Common myeloid progenitor, CD34-positive (primary cell): ENCODE measurements at places on chromosomes 5 and 9.

DNA sequence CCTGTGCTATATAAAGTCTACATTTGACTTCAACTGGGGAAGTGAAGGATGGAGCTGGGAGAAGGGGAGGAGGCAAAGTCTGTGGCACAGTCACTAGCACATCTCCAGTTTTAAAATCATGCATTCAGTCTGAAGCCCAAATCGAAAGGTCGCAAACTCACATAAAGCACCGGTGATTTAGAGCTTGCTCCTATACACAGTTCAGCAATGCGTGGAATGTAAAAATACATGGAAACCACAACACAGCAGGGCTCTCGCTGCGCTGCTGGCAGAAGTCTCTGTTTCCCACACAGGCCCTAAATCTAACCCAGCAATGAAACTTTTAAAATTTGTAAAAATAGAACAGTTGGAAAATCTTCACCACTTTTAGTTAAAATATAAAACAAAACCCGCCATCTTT, 68.2 kb downstream of the EBF1 start:
- H3K36me3 ChIP-seq, result no peaks in the 10 kb centered on the region
- H3K4me3 ChIP-seq, result no peak overlapping the region
- no peaks in the 10 kb centered on the region for H3K4me1 ChIP-seq
- H3K27ac ChIP-seq, result no peak overlapping the region
- H3K27me3 ChIP-seq, result no peaks in the 10 kb centered on the region

- no peak overlapping the region for H3K4me3 ChIP-seq
- no peaks in the 10 kb centered on the region for H3K27me3 ChIP-seq
- no peaks in the 10 kb centered on the region for H3K36me3 ChIP-seq
Observed at GRCh38 chr9:138072161-138072842, 194.7 kb downstream of the CACNA1B start.

DNA sequence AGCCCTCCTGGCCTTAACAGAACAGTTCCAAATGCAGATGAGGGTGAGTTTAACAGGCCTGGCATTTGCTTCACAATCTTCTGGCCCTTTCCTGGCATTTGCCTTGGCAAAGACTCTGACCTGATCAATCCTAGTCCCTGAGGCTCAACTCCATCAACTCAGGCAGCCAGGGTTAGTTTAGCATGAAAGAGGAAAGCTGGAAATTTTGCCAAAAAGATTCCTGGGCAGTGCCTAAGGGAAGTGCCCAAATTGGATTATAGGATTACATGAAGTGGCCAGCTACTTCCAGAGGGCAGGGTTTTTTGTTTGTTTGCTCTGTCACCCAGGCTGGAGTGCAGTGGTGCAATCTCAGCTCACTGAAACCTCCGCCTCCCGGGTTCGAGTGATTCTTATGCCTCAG, 36.8 kb downstream of the PCDHAC2 start:
- no peak overlapping the region for H3K27ac ChIP-seq
- H3K27me3 ChIP-seq, result peaks cover 20% of the 10 kb centered on the region
- no peaks in the 10 kb centered on the region for H3K4me1 ChIP-seq
- no peak overlapping the region for H3K4me3 ChIP-seq

- no peaks in the 10 kb centered on the region for H3K36me3 ChIP-seq
- no peak overlapping the region for H3K4me3 ChIP-seq
- H3K4me1 ChIP-seq, result no peaks in the 10 kb centered on the region
- H3K27me3 ChIP-seq, result no peaks in the 10 kb centered on the region
- no peak overlapping the region for H3K27ac ChIP-seq
- DNase-seq, result no peak
Observed at GRCh38 chr5:168819004-168819621, 239.9 kb upstream of the PANK3 start.

DNA sequence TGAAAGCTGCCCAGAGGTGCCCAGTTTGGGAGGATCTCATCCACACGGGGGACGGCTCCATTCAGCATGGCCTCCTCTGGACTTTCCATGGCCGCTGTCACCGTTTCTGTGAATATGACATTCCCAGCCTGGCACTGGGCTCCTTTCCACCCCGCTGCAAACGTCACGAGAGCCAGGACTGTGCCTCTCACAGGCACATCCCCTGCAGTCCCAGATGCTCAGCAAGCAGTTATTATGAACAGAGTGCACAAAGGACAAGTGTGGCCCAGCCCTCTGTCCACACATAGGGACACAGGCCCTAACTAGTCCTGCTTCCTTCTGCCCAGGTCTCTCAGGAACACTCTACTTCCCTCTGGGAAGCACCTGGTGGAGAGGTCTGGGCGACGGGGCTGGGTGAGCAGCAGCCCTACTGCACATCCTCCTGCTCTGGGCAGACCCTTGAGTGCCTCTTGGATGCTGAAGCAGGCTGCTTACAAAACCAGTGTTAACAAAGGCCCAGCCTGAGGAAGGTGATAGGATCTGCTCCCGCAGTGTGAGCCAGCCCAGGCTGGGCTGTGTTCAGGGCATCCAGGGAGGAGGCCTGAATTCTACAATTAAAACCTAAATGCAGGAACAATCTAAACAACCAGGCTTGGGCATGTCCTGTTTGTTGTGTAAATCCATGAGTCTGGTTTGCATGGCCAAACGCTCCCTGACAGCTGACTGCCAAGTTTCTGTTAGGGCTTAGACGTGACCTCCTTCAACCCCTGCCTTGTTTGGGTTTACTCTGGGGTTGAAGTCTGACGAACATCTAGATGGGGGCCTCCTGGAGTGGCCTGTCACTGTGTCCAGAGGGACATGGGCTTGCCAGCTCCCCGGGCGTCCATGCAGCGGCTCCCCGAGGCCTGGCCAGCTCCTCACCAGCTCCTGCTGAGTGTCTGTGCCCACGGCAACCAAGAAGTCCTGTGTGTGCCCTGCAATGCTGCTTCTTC, 269.8 kb downstream of the GADD45G start:
- no peaks in the 10 kb centered on the region for H3K27me3 ChIP-seq
- H3K4me1 ChIP-seq, result no peaks in the 10 kb centered on the region
- no peak for DNase-seq
- H3K4me3 ChIP-seq, result no peak overlapping the region
- no peaks in the 10 kb centered on the region for H3K36me3 ChIP-seq

DNA sequence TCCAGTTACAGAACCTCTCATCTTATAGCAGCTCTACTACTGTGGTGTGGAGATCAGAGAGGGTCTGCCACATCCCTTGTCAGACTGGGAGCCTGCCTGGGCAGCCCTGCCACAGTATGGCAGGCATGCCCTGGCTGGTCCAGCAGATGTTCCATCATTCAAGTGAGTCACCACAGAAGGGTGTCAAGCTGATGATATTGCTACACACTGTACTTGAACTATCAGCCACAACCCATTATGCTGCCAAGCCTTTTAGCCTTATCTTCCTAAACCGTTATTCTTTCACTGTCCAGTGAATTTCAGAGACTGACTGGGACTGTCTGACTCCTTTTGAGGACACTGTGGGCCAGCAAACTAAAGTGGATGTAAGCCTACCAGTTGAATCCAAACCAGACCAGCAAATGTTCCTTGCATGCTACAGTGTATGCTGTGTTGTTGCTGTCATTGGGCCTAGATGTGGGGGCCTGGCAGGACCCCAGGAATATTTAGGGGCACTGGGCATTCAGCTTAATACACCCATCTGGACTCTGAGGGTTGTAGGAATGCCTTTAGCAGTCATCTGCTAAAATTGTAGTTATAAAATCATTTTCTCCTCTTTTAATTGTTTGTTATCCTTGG, 202.6 kb downstream of the NR3C1 start:
- no peak overlapping the region for H3K4me3 ChIP-seq

- no peak for DNase-seq
- no peaks in the 10 kb centered on the region for H3K27me3 ChIP-seq
- H3K4me3 ChIP-seq, result no peak overlapping the region
- H3K27ac ChIP-seq, result no peak overlapping the region
Observed at GRCh38 chr5:22557251-22557650, 295.9 kb downstream of the CDH12 start.

DNA sequence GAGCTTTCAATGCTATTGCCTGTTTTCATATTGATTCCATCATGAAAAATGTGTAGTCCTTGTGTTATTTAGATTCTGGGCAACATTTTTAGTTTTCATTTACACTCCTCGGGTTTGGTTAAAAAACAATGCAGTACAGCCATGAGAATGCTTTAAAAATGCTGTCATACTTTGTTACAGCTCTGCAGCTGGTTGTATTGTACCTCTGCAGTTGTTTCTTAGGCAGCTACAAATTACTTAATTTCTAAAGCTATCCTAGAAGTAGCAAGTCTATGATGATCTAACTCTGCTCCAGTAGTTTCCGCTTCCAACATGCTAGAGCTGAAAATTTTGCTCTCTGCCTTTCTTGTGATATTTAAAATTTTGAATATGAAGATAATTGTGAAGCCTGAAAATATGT, 20.2 kb downstream of the SNX18 start:
- peaks cover 5% of the 10 kb centered on the region for H3K4me1 ChIP-seq
- no peak for DNase-seq
- H3K4me3 ChIP-seq, result no peak overlapping the region
- no peaks in the 10 kb centered on the region for H3K27me3 ChIP-seq

GRCh38 chr5:177241768-177242167, 61.8 kb downstream of the RAB24 start:
- H3K27me3 ChIP-seq, result no peaks in the 10 kb centered on the region
- no peak overlapping the region for H3K4me3 ChIP-seq
- H3K36me3 ChIP-seq, result peaks cover 51% of the 10 kb centered on the region
- no peak for DNase-seq

GRCh38 chr5:74216012-74216411, 424.5 kb downstream of the ENC1 start:
- H3K4me3 ChIP-seq, result no peak overlapping the region
- H3K27ac ChIP-seq, result no peak overlapping the region
- no peak for DNase-seq
- no peaks in the 10 kb centered on the region for H3K27me3 ChIP-seq

- H3K27me3 ChIP-seq, result no peaks in the 10 kb centered on the region
- no peak overlapping the region for H3K27ac ChIP-seq
- no peaks in the 10 kb centered on the region for H3K36me3 ChIP-seq
- DNase-seq, result no peak
Observed at GRCh38 chr5:78568212-78568611, 80.4 kb downstream of the LHFPL2 start.

GRCh38 chr5:111469903-111470302, 42.4 kb downstream of the STARD4 start:
- DNase-seq, result no peak
- H3K4me1 ChIP-seq, result no peaks in the 10 kb centered on the region
- H3K27ac ChIP-seq, result no peak overlapping the region
- no peaks in the 10 kb centered on the region for H3K36me3 ChIP-seq

DNA sequence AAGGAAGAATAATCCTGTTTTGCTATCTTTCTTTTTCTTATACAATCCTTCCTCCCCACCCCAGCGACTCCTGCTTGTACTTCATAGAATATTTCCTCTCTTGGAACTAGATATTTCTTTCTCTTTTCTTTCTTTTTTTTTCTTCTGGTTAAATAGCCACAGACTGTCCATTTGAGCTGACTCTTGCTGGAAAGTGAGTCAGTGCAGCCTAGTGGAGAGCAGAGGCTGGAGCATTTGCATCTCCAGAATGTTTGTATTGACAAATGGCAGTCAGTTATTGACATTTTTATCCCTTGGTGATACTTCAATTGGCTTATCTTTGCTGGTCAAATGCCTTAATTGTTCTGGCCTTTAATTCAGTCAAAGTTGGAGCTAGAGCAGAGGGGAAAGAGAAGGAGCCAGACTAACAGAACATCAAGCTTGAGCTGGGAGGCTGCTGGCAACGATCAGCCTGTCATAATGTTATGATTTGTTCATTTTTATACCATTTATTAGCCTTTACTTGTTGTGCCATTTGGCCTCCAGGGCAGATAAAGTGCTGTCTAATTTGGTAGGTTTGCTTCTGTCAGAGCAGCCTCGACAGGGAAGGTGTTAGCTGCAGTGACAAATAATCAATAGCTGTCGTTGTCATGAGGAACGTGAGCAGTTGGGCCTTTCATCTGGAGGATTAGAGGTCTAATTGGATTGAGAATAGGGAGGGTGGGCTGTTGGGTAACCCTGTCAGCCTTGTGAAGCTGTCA, 69.0 kb downstream of the INVS start:
- H3K4me3 ChIP-seq, result no peak overlapping the region
- DNase-seq, result no peak
- H3K27ac ChIP-seq, result no peak overlapping the region
- peaks cover 25% of the 10 kb centered on the region for H3K36me3 ChIP-seq
- no peaks in the 10 kb centered on the region for H3K4me1 ChIP-seq

DNA sequence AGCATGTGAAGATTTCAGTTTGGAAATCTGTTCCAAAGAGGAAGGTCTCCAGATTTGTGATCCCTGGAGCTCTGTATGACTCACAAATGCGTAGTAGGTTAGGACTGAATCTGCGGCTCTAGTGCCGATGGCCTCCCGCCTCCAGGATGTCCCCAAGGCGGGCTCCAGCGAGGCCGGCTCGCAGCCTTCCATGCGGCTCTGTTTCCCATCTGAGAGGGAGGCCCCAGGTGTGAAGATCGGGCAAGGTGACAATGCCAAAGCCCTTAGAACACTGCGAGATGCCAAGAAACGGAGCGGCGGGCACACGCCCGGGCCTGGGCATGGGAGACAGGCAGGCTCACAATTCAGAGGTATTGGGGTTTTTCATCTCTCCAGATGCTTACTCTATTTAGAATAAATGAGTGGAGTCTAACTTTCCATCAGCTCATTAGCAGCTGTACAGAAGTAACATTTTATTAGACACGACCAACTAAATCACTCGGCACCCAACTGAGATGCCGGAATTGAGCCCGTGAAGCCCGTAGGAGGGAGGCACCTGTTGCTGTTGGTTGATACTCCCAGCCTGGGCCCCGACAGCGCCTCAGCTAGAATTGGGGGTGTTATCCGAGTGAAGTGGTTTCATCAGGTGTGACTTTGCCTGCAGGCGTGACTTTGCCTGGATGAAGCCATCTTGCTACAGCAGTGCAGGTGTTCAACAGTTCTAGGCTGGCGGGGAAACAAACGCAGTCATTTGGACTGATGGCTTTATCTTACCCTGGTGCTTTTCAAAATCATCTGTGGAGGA, 7.4 kb upstream of the MRPS2 start:
- DNase-seq, result no peak
- no peak overlapping the region for H3K27ac ChIP-seq
- H3K4me3 ChIP-seq, result no peak overlapping the region
- no peaks in the 10 kb centered on the region for H3K27me3 ChIP-seq

GRCh38 chr5:163869581-163869980, 364.2 kb downstream of the MAT2B start:
- no peaks in the 10 kb centered on the region for H3K27me3 ChIP-seq
- no peak for DNase-seq
- no peak overlapping the region for H3K4me3 ChIP-seq
- H3K4me1 ChIP-seq, result no peaks in the 10 kb centered on the region
- no peaks in the 10 kb centered on the region for H3K36me3 ChIP-seq

DNA sequence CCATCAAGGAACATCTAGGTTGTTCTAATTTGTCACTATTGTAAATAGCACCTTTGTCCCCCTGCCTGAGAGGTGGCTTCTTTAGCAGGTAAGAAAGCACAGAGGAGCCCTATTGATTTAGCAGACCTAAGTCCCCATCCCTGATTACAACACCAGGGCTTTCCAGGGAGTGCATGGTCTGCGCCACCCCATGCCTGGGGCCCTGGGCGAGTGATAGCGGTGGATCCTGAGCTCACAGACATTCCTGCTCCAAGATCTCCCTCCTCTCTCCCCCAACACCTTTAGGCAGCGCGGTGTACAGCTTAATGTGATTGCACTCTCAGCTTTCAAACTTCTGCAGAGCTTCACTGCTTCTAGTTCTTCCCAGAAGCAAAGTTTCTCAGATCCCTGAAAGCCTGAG, 67.4 kb upstream of the WWC1 start:
- no peaks in the 10 kb centered on the region for H3K27me3 ChIP-seq
- no peaks in the 10 kb centered on the region for H3K4me1 ChIP-seq

GRCh38 chr5:150448952-150449516, 505 bp downstream of the RPS14 start:
- DNase-seq, result no peak
- H3K4me3 ChIP-seq, result peak overlapping the region; percentile 98
- H3K36me3 ChIP-seq, result peaks cover 41% of the 10 kb centered on the region
- peak overlapping the region; percentile 100 for H3K27ac ChIP-seq

- no peaks in the 10 kb centered on the region for H3K4me1 ChIP-seq
- peaks cover 40% of the 10 kb centered on the region for H3K27me3 ChIP-seq
- no peak overlapping the region for H3K4me3 ChIP-seq
- H3K36me3 ChIP-seq, result no peaks in the 10 kb centered on the region
- no peak overlapping the region for H3K27ac ChIP-seq
Observed at GRCh38 chr5:73298772-73299630, 126.0 kb downstream of the TMEM174 start.
